ENCODE measurements at places on chromosomes 5 and 9.

GRCh38 chr5:111211341-111211740 lies 12.8 kb upstream of the CAMK4 start:
- DNase-seq = no peak

GRCh38 chr5:73336366-73336765 lies 112.2 kb downstream of the FOXD1 start:
- no peak for DNase-seq

GRCh38 chr5:159917994-159918393 lies 1.7 kb downstream of the ADRA1B start:
- DNase-seq = no peak

GRCh38 chr5:166509085-166509484 lies 1782.4 kb upstream of the WWC1 start:
- DNase-seq = no peak

- DNase-seq = no peak
Observed at GRCh38 chr5:41747301-41747700, 122.9 kb downstream of the OXCT1 start.

DNA sequence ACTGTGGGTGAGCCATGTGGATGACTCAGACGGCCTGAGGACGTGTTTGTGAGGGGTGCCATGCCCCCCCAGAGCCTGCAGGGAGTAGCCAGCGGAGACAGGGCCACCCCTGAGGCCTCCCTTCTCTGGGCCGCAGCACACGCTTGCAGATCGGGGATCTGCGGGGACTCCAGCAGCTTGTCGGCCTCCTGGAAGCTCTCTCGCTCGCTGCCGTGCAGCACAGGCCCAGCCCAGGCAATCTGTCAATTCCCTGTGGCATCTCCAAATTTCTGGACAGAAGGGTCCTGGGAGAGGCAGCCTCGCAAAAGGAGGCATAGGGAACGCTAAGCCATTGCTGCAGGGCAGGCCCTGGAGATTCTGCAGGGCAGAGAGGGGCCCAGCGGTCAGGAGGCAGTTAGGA lies 21.2 kb downstream of the FLT4 start:
- no peak for DNase-seq

Data from stimulated activated CD8-positive, alpha-beta memory T cell treated with anti-CD3 and anti-CD28 coated beads, Interleukin-4, amount 100 ng/mL, for 48 hours (primary cell).